ENCODE measurements at places on chromosomes 1 and 21.
A peak's percentile ranks its signal among the peaks of the same experiment; 100 is the strongest.

GRCh38 chr1:71157151-71157550 is 76.3 kb upstream of the ZRANB2 start:
- DNase-seq = no peak

DNA sequence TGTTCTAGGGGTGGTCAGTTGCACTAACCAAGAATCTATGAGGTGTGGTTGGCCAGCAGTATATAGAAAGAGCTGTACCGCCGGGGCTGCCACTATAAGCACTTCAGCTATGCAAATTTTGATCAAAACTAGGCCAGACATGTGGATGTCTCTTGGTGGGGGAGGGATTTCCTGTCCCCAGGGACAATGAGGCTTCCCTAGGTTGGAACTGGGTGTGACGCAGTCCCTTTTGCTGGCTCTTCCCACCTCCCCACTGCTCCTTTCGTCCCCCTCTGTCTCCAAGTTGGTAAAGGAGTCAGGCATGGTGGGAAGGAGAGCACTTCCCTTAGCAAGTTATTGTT is 13.6 kb downstream of the SDCCAG8 start:
- no peak for DNase-seq

DNA sequence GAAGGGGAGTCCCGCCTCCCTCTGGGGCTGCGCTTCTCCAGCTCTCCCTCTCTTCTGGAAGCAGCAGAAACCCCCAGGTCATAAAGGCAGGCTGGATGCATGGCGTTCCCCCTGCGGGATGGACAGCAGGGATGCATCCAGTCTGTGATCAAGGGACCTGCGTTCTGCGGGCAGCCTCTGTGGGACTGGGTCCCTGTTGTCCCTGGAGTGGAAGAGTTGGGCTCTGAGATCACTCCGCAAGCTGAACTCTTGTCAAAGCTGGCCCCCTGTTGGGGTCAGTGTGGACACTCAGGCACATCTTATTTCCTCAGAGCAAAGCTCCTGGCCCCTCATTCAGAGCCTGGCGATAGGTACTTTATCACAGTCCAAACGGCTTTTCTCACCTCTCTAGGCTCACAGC is 341.2 kb downstream of the PTPRU start:
- no peak for DNase-seq

GRCh38 chr21:41570791-41571355 is 62.9 kb upstream of the TMPRSS2 start:
- no peak for DNase-seq

- DNase-seq = peak; percentile 82
Measured at GRCh38 chr1:26417111-26417759, 6.6 kb downstream of the LIN28A start.

GRCh38 chr1:221711063-221711577 is 30.8 kb downstream of the DUSP10 start:
- DNase-seq = no peak

GRCh38 chr21:27060190-27060589 is 93.3 kb upstream of the ADAMTS5 start:
- DNase-seq = no peak

DNA sequence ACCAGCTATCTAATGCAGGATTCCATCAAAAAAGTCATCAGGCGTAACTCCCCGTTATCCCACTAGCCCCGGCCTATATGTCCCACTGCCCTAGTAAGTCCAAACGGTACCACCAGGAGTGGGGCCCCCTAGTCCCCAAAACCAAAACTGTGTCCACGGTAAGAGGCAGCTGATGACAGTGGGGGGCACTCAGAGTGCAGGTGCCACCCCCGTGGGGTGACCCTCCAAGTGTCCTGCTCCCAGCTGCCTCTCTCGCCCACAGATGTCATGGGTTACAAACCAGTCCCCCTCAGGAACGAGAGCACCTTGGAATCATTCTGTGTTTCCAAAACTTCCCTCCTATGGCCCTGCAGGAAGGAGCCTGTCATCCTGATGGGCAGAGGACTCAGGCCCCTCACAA is 10.9 kb upstream of the AURKAIP1 start:
- DNase-seq = no peak

GRCh38 chr1:11550664-11551283 is 71.8 kb downstream of the DISP3 start:
- no peak for DNase-seq

DNA sequence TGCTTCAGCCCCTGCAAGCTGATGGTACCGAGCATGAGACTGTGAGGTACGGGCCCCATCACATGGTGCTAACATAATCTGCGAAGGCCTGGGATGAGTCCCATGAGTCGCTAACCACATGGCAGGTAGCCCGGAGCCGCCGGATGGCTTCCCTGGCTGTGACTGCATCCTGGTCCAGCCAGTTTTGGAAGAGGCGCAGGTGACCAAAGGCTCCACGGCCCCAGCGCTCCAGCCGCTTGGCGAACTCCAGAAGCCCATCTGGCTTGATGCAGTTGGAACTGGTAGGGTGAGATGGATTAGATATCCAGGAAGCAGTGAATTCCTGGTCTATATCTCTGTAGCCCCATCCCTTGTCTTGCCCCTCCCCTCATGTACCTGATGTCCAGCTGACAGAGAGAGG is 24.6 kb downstream of the LRRC41 start:
- DNase-seq = no peak

- DNase-seq = peak; percentile 48
Measured at GRCh38 chr1:92953491-92953890, 7.8 kb downstream of the DIPK1A start.

- DNase-seq = no peak
Measured at GRCh38 chr1:195637539-195637938, 970.7 kb downstream of the KCNT2 start.

GRCh38 chr1:37037690-37038089 is 3.4 kb upstream of the GRIK3 start:
- no peak for DNase-seq

- DNase-seq = peak; percentile 7
Measured at GRCh38 chr1:3068564-3069431, at the start of gene PRDM16. Gene PRDM16, plus strand, starts transcription at chr1:3069203. Its CDS starts 57 bp downstream, at chr1:3069260.

DNA sequence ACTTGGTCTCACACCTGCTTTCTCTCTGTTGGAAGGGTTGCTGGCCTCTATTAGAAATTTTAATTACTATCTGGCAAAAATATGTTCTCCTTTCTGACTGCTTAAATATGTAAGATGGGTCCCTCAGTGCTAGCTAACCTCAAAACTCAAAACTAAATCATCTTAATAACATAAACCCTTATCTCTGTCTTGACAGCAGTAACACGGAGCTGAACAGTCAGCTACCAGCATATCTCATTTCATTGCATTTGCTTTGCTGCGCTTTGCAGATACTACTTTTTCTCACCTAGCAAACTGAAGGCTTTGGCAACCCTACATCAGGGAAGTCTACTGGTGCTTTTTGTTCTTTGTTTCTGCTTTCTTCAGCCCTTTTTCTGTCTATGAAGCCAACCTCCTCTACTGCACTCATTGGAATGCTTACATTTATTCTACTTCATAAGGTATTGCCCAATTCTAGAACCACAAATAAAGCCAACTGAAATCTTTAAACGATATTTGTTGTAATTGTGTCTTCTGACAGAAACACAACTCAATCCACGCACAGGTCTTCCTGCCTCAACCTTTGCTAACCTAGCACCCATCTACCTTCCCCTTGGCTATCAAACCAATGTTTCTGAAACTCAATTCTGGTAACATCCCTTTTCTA is 95.6 kb downstream of the RERE start:
- no peak for DNase-seq

DNA sequence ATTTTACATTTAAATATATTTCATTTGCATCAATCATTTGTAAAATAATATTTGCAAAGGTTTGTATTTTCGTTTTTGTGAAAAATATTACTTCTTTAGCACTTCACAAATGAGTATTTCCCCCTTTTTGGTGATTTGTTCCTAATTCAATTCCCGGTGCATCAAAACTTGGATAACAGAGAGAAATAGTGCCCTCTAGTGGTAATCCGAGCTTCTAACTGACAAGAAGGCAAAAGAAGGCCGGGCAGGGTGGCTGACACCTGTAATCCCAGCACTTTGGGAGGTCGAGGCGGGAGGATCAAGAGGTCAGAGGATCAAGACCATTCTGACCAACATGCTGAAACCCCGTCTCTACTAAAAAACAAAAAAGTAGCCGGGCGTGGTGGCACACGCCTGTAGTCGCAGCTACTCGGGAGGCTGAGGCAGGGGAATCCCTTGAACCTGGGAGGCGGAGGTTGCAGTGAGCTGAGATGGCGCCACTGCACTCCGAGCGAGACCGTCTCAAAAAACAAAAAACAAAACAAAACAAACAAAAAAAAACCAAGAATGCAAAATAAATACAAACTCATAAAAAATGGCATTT is 137.7 kb downstream of the COL11A1 start:
- no peak for DNase-seq

DNA sequence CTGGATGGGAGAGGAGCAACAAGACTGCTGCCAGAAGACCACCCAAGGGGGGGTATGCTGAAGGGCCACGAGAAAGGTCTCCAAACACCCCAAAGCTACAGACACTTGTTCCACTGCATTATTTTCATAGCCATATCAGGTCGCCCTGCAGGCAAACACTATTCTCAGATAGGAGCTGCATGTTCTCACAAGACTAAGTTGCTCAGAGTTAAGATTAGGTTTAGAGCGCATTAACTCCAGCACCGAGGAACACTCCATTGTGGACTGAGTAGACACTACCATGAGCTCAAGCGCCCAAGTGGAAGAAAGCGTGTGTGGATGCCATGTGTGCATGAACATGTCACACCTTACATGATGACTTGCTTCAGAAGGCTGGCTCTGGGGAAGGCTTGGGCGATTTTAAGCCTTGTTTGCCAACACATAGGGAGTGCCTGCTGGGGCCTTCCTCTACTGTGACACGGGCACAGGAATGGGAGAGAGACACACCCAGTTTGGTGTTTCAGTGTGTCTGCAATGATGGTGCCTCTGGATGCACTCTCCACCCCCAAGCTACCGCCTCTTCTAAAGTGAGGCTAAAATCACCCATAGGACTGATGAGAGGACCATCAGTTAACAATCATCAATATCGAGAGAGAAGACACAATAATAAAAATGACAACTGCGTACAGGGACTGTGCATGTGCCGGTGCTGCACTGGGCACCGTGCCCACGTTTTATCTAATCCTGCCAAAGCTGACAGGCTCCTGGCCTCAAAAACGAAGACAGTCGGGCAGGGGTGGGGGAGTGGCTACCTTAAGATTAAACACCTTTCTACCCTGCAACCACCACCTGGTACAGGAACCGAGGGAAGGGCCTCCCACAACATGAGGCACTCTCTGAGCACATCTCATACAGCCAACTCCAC is 34.9 kb downstream of the SSBP3 start:
- no peak for DNase-seq

GRCh38 chr1:81708250-81708649 is 92.5 kb upstream of the ADGRL2 start:
- DNase-seq = no peak

- DNase-seq = no peak
Measured at GRCh38 chr1:221072214-221072613, 193.0 kb downstream of the HLX start.

GRCh38 chr1:220176540-220176939 is 82.6 kb downstream of the IARS2 start:
- DNase-seq = no peak

DNA sequence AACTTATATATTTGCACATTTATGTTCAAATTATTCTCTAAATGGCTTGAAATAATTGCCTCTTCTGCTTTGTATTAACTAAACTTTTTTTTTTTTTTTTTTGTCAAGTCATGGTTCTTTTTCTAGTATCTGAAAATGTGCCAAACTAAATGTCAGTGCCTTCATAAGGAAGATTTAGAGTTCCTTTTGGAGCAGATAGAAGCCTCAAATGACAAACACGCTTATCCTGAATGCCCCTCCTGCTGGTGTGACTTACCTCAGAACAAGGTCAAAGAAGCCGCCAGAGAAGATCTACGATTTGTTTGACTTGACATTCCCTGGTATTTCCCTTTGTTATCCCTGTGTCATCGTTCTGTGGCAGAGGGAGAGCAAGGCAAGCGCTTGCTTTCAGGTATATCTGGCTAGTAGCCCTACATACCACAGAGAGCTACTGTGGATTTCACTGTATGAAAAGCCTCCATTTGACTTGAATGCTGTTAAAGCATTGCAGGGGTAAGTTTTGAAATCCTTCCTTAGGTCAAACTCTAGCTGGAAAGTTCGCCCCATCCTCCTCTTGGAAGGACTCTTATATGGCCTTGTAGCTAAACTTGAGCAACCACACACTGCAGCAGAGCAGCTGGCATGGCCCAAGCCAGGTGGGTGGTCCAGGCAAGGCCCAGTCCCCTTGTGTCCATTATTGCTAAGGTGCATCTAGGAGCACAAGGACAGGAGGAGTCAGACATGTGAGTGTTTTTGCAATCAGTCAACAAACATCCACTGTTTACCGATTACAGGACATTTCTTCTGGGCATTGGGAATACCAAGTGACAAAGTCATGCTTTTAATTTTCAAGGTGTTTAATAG is 285.4 kb upstream of the USP25 start:
- DNase-seq = no peak

DNA sequence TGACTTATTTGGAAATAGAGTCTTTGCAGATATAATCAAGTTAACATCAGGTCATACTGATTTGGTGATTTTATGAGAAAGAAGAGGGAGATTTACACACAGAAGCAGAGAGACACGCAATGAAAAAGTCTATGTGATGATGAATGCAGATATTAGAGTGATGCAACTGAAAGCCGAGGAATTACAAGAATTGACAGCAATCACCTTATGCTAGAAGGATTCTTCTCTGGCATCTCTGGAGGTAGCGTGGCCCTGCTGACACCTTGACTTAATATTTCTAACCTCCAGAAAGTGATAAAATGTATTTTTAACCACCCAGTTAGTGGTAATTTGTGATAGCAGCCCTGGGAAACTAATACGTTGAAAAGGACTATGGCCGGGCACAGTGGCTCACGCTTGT is 14.2 kb upstream of the CFH start:
- no peak for DNase-seq

DNA sequence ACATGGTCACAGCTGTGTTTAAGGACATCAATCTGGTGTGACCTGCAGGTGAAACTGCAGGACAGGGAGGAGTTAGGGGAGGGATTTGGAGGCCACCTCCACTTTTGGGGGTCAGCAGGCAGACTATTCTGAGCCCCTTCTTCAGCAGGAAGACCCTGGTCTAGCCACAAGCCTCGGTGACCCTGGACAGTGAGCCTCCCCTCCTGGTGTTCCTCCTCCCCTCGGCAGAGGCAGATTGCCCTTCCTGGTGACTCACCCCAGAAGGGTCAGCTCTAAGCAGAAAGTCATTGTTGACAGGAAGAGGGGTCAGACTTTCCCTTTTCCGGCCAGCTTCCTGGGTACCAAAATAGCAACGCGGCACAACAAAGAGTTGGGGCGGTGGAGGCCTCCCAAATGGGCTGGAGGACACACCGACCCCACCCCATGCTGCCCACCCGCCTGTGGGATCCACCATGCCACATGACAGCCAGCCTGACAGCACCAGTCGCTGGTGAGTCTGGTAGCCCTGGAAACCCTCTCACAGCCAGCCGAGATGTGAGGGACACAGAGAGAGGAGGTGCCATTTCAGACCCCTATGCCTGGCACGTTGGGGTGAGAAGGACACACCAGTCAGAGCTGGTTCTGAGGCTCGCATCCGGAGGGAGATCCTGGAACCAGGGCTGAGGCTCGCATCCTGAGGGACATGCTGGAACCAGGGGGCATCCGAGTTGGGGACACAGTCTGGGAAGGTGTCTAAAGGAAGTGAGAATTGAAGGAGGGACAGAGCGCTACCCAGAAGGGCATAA is 14.7 kb upstream of the CSF1 start:
- no peak for DNase-seq

- no peak for DNase-seq
Measured at GRCh38 chr1:245183429-245183828, 28.6 kb downstream of the KIF26B start.
